ENCODE measurements at places on chromosomes 2 and 18.

DNA sequence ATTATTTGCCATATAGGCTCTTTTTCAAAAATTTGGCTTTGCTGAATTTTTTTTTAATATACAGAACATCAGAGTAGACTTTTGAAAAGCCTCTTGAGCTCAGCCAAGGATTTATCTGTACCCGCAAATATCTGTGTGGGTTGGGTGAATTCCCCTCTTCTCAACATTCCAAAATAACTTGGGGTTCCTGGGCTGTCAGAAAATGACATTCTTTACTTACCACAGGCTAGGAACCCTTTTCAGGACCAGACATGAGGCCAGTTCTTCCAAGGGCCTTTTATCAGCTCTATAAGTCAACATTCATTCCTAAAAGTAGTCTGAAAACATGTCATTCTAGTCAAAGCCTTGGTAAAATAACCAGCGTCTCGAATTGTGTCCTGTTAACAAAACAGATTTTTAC, 28.8 kb upstream of the FEZ2 start:
- no peak for DNase-seq

DNA sequence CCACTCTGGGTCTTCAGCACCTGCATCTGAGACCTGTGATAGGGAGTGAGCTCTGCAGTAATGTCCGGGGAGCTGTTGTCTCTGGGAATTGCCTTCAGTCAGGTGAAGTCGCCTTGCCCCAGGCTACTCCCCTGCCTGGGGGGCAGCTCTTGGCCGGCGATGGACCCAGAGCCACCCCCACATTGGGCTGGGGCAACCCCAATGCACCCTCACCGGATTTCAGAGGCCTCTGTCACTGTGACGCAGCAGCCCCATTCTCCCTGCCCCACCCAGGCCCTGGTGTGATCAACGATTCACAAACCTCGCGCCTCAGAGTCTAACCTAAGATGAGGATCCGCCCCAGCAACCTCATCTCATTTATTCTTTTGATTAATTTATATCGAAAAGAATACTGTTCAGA, 303.6 kb downstream of the NDUFA10 start:
- DNase-seq, result peak; percentile 13

- no peak for DNase-seq
Observed at GRCh38 chr18:56136105-56136504, 502.3 kb downstream of the TXNL1 start.

- no peak for DNase-seq
Observed at GRCh38 chr2:137172162-137172561, 406.8 kb downstream of the THSD7B start.

- no peak for DNase-seq
Observed at GRCh38 chr2:235345745-235346144, 148.1 kb upstream of the AGAP1 start.

GRCh38 chr2:230932556-230933511, 7.8 kb upstream of the GPR55 start:
- no peak for DNase-seq

- no peak for DNase-seq
Observed at GRCh38 chr2:197996583-197996982, 192.2 kb downstream of the PLCL1 start.

DNA sequence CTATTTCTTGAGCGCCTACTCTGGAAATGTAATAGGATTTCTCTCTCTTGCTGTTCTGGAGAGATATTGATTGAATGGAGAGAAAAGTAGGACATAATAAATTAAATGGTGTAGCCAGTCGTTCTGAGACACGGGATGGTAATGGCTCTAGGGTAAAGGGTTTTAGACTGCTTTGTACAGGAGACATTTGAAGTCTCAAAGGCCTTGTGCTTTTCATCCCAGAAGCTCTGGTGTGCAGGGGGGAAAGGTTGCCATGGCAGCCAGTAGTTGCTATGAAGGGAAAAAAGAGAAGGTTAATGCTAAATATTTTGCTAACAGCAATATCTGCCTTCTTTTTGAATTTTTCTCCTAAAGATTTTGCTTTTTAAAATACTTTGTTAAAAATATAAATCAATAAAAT, 359.3 kb downstream of the RIT2 start:
- no peak for DNase-seq

DNA sequence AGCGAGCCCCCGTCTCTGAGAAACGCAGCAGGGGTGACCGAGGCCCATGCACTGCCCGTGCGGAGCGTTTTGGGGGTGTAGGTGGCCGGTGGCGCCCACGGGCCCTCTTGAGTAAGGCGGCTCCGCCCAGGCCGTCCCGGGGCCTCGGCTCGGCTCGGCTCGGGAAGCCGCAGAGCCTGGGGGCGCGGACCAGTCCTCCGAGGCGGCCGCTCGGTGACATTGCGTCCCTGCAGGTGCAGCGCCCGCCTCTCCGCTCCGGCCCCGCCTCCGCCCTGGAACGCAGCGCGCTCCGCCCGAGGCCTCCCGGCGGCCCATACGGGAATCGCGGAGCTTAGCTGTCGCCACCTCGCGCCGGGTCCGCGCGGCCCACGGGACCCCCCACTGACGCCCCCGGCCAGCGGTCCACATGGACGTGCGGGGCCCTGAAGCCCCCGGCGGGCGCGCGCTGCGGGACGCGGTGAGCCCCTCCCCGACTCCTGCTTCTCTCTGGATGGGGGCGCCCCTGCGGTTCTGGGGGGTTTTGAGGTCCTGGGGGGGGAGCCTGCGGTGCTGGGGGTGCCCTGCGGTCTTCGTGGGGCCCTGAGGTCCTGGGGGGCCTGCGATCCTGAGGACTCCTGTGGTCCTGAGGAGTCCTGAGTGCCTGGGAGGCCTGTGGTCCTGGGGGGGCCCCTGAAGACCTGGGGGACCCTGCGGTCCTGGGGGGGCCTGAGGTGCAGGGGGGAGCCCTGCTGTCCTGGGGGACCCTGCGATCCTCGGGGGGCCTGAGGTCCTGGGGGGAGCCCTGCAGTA, at the start of gene HSBP1L1:
Gene HSBP1L1 (plus strand): TSS at position 314 of the 789 bp plus-strand sequence. CDS start 93 bp downstream, at position 407.
- DNase-seq, result peak; percentile 61

DNA sequence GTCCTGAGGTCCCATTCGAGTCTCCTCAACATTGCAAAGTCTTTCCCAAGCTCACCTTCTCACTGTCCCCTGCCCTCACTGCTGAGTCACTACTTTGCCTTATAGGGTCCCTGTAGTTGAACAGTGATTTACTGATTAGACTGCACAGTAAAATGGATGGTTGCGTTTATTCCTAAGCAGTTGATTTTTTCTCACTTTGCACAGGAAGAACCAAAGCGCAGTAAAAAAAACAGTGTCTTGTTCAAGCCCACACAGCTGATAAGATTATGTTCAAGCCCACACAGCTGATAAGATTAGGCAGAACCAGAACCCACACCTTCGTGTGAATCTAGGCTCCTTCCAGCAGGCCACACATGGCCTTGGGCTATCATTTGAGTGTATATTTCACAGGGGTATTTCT, 215.3 kb upstream of the COPS8 start:
- DNase-seq, result peak; percentile 4

Measured in stimulated activated CD4-positive, alpha-beta T cell treated with anti-CD3 and anti-CD28 coated beads, Interleukin-2, amount 100 ng/mL, for 24 hours (primary cell).